ENCODE measurements at places on chromosomes 3 and 15.

GRCh38 chr3:47540281-47540680 lies 26.8 kb upstream of the ELP6 start:
- no peak for DNase-seq

- DNase-seq, result no peak
Observed at GRCh38 chr3:117665296-117665695, 955.7 kb downstream of the TUSC7 start.

DNA sequence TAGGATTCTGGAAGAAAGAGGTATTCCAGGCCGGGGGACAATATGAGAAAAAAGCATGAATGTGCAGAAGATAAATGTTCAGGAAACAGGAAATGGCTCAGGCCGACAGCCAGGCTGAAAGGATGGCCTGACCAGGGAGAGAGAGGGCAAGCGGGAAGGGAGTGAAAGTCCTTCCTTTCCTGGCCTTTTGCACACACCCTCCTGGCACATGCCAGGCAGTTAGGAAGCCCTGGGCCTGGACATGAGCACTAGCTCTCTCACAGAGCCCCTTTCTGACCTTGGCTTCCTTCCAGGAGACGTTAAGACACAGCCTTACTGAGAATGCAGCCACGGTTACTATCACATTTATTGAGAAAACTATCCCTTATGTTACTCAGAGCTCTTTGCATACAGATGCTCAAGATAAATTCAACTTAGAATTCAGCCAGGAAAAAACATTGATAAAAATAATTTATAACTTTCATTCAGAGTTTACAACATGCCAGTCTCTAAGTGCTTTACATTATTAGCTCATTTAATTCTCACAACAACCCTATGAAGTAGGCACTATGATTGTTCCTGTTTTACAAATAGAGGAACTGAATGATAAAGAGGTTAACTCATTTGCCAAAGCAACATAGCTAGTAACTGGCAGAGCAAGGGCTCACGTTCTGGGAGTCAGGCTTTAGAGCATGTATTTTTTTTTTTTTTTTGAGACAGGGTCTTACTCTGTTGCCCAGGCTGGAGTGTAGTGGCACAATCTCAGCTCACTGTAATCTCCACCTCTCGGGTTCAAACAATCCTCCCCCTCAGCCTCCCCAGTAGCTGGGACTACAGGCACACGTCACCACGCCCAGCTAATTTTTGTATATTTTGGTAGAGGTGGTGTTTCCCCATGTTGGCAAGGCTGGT lies 39.4 kb upstream of the SMAD3 start:
- no peak for DNase-seq

GRCh38 chr3:101311676-101312075 lies 8.7 kb downstream of the IMPG2 start:
- DNase-seq, result no peak

GRCh38 chr15:47971637-47972036 lies 149.2 kb upstream of the SLC24A5 start:
- no peak for DNase-seq
